Keratinocyte (primary cell): ENCODE measurements at places on chromosomes 1 and 21. TPM values are rescaled to one million over a fixed set of nuclear protein-coding genes. Genes with fewer than 3 reads are reported as not detected.

Gene PTPN7
- 0.06 to 0.10 TPM in 2 of 3 replicates, not detected in the other for polyA plus RNA-seq

Gene ZNF593
- 26.0 to 45.2 TPM (median 28.1 TPM) in 3 replicates for polyA plus RNA-seq

Gene CD1B
- not detected in 3 replicates for polyA plus RNA-seq

Gene CFAP141
- not detected in 3 replicates for polyA plus RNA-seq

Gene ADAM30
- not detected in 3 replicates for polyA plus RNA-seq

Gene OR2AJ1
- not detected in 3 replicates for polyA plus RNA-seq

Gene SERPINC1
- 0.14 to 0.26 TPM (median 0.18 TPM) in 3 replicates for polyA plus RNA-seq

Gene TP73
- 0.10 to 0.23 TPM (median 0.14 TPM) in 3 replicates for polyA plus RNA-seq

Gene HTR6
- not detected in 3 replicates for polyA plus RNA-seq

Gene SPRR4
- polyA plus RNA-seq: 1.7 to 4.8 TPM (median 1.9 TPM) in 3 replicates

Gene SAMD13
- 0.32 to 0.75 TPM (median 0.48 TPM) in 3 replicates for polyA plus RNA-seq

Gene FOXD3
- polyA plus RNA-seq: not detected in 3 replicates

Gene ZMYND12
- polyA plus RNA-seq: 0.15 to 0.31 TPM (median 0.24 TPM) in 3 replicates

Gene LRRC38
- polyA plus RNA-seq: 0.03 TPM in 1 of 3 replicates, not detected in the others

DNA sequence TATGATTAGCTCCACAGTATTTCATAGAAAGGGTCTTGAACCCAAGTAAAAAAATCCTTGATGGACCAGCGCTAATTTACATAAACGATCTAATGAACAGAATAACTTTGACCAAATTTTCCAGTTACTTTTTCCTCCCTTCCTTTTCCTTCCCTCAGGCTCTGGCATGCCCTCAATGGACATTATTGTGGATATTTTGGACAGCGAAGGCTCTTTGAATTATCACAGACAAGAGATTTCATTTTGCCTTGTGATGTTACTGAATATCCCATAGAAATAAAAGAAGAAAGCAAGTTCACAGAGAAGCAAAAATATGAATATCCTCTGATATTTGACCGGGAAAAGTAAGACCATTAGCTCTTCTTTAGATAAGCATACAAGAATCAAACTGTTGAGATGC is 60.3 kb upstream of the EXO1 start:
- DNase-seq: no peak

GRCh38 chr1:110258734-110259133 is 48.6 kb downstream of the KCNC4 start:
- no peak for DNase-seq

DNA sequence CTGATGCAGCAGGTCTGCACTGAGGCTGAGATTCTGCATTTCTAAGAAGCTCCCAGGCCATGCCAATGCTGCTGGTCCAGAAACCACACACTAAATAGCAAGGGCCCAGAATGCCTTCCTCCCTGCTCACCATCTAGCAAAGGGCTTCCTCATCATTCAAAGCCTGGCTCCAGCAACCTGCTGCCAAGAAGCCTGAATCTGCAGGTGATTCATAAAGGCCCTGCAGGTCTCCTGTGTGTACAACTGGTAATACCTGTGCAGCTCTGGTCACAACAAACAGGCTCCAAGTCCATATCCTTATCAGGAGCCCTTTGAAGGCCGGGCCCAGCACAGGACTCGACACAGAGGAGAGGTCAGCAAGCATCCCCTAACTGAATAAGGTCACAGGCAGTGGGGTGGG is 26.7 kb downstream of the GLIS1 start:
- no peak for DNase-seq

GRCh38 chr1:229514578-229515275 is 6.6 kb upstream of the NUP133 start:
- peak; percentile 44 for DNase-seq

- no peak for DNase-seq
Measured at GRCh38 chr21:41802198-41802584, 35.3 kb upstream of the RIPK4 start.

GRCh38 chr1:115640384-115640783 is 1.4 kb upstream of the VANGL1 start:
- DNase-seq: no peak

DNA sequence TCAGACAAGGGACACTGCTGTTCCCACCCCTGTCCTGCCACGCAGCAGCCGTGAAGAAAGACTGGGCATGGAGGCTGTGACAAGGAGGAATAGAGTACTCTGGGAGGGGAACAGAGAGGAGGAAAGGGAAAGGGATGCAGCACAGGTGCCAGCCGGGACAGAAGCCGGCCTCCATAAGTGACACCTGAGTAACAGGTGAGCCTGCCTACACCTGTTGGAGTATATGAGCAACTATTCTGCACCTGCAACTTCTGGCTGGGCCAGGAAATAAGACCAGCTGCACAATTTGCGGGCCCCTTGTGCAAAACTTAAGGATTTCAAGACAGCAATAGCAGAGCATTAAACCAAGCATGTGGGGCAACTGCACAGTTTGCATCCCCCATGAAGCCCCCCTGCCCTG is 72.5 kb upstream of the GOLT1A start:
- no peak for DNase-seq

GRCh38 chr21:33914188-33914587 is 1.4 kb downstream of the ATP5PO start:
- no peak for DNase-seq

DNA sequence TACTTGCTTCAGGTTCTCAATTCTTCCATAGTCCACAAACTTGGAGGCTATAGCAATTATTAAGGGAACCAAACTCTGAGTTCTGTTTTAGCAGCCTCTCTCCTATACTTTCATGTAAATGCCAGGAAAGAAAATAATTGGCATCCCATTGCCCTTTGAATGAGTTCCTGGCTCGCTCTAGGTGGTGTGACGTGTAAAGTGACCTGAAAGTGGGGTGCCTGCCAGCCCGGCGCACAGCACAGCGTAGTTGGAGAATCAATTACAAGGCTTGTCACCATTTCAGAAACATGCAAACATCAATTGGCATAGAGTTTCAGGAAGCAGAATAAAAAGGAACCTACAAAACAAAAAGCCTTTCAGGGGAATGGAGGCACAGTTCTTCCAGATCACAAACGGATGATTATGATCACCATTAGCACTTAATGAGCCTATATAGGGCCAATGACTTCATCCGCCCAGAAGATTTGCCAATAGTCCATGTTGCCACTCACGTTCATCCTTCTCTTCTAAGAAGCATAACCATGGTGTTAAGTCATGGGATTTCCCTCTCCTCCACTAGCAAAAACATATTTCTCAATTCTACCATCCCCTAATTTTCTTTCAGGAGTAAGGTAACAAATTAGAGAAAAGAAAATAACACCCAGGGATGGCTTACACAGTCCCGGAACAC is 354.6 kb upstream of the ADGRL2 start:
- no peak for DNase-seq

DNA sequence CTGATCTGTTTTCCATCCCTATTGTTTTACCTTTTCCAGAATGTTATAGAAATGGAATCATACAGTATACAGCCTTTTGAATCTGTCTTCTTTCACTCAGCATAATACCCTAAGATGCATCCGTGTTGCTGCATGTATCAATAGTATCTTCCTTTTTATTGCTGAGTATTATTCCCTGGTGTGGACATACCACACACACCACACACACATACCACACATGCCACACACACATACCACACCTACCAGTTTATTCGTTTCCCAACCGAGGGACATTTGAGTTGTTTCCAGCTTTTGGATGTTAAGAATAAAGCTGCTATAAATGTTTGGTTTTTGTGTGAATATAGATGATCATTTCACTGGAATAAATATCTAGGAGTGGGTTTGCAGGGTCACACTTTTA is 22.2 kb upstream of the SLC30A1 start:
- DNase-seq: no peak

- no peak for DNase-seq
Measured at GRCh38 chr1:184986250-184986649, 11.9 kb upstream of the NIBAN1 start.

- DNase-seq: no peak
Measured at GRCh38 chr1:110928191-110928590, 35.5 kb downstream of the LRIF1 start.

DNA sequence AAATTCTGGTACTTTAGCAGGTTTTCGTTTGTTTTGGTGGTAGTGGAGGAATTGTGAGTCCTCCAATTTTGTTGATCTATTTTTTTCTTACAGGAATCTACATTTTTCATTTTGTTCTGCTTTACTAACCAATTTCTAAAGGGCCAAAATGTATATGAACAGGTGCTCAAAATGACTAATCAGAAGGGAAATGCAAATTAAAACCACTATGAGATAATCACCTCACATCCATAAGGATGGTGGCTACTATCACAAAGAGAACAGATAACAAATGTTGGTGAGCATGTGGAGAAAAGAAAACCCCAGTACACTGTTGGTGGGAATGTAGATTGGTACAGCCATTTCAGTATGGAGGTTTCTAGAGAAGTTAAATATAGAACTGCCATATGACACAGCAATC is 134.2 kb downstream of the LMO4 start:
- DNase-seq: no peak

DNA sequence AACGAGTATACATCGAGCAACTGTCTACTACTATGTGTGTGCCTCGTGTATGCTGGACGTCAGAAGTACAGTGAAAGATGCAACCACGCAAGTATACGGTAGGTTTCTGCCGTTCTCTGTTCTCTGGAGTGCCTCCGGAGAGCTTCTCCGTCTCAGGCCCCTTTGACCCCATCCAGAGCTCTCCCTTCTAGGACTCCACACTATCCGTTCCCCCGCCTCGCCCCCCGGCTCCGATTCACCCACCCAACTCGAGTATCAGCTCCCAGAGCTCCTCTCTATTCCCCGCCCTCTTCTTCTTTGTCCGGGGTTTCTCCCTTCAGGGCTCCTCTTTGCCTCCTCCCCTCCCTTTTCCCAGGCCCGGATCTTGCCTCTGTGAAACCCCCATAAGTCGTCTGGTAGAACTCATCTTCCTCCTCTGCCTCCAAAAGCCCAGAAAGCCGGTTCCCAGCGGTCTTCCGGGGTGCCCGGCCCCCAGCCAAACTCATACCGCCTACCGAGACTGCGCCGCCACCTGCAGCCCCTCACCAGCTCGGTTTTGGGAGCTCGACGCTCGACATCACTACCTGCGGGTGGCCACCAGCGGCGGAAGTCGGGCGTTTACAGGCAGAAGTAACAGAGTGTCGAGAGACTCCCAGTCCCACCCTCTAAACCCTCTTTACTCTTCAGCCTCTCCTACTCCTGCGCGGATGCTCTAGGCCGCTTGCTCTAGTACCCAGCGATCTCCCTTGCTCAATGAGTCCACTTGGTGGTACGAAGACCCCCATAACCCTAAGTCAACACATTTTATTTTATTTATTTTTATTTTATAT is at the start of gene VPS72:
Gene VPS72 (minus strand): TSS at position 561 of the 809 bp plus-strand sequence. CDS start 76 bp downstream, at position 485.
- no peak for DNase-seq

DNA sequence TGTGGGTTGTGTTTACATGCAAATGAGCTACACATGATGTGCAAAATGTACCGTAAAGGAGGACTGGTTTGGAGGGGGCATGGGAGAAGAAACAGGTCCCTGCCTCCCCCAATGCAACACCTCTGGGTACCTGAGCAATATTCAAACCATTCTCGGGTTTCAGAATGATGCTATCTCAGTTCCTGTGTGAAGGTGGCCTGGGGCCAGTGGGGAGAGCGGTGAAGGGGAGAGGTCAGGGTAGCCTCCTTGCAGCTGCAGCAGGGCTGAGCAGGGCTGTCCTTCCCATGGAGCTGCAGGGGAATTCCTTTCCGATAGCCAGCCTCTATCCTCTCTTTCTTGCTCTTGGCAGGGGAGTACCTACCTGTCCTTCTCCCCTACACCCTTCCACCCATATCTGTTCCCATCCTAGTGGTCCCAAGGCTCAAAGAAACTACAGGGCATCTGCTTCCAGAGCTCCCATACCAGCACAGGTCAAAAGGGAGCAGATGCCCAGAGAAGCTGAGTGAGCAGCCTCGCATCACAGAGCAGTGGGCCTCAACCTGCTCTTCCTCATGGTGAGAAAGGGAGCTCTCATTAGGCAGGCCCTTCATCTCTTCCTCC is 11.9 kb downstream of the MEF2D start:
- no peak for DNase-seq

- DNase-seq: no peak
Measured at GRCh38 chr1:161910604-161911003, 113.1 kb downstream of the OLFML2B start.

GRCh38 chr1:229897501-229897900 is 169.5 kb upstream of the GALNT2 start:
- no peak for DNase-seq

- DNase-seq: no peak
Measured at GRCh38 chr1:205248793-205249601, 21.3 kb downstream of the TMCC2 start.

GRCh38 chr1:213374369-213374768 is 323.3 kb downstream of the RPS6KC1 start:
- no peak for DNase-seq

DNA sequence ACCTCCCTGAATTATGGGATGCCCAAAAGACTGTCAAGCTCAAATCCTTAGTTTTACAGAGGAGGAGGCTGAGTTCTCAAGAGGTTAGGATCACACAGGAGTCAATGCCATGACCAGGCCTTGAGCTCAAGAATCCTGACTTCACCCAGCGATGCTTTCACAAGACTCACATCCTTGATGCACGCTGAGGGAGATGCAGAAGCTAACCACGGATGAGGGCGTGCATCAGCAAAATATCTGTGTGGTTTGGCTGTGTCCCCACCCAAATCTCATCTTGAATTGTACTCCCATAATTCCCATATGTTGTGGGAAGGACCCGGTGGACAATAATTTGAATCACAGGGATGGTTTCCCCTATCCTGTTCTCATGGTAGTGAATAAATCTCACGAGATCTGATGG is 133.2 kb downstream of the KCNJ6 start:
- DNase-seq: no peak

DNA sequence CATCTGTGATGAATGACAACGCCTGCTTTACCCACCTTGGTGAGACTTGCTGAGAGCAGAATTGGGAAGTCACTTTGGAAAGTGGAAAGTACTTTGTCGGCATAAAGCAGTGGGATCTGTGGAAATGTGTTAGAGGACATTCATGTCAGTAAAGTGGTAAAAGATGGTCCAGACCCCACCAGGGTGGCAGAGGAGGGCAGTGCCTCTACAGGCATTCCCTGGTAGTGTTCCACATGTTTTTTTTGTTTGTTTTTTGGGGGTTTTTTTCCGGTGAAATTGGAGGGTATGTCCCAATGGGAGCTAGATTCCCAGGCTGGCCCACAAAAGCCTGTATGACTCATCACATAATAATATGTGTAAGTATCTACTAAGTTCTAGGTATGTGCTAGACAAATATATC is 80.6 kb downstream of the ELAVL4 start:
- no peak for DNase-seq

DNA sequence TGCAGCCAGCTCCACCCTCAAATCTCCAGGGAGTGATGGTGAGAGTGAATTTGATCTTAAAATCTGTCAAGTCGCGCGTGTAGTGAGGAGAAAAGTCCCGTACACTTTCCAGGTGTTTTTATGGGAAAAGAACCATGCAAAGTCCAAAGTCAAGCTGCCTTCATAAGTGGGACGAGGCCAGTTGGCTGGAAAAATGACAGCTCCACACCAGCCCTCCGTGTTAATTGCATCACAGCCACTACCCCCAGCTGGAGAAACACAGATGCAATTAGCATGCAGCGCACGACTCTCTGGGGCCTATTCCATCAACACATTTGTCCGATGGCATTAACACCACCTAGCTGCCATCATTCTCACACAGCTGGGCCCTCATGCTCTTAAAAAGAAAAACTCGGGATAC is 68.4 kb downstream of the KLHDC7A start:
- no peak for DNase-seq

- no peak for DNase-seq
Measured at GRCh38 chr1:221983444-221983843, 241.6 kb upstream of the DUSP10 start.

GRCh38 chr1:67679691-67680090 is 5.3 kb upstream of the GADD45A start:
- DNase-seq: no peak

GRCh38 chr1:229101011-229101871 is 169.7 kb upstream of the RAB4A start:
- DNase-seq: no peak

GRCh38 chr1:99527078-99527477 is 118.8 kb upstream of the PALMD start:
- no peak for DNase-seq

GRCh38 chr1:206967096-206967849 is 3.0 kb downstream of the FCAMR start:
- DNase-seq: no peak
